Uterine smooth muscle cell (primary cell): ENCODE measurements at places on chromosomes 5 and 9. TPM values are rescaled to one million over a fixed set of nuclear protein-coding genes. Genes with fewer than 3 reads are reported as not detected.

ZMAT2 gene
- 60.6 and 61.1 TPM in 2 replicates for total RNA-seq

ANKRD31 gene
- total RNA-seq, result 0.11 and 0.25 TPM in 2 replicates

NPR2 gene
- total RNA-seq, result 27.6 and 32.1 TPM in 2 replicates

DIMT1 gene
- total RNA-seq, result 36.1 and 56.4 TPM in 2 replicates

IFNA21 gene
- not detected in 2 replicates for total RNA-seq

THBS4 gene
- 1.1 and 2.1 TPM in 2 replicates for total RNA-seq

TSSK1B gene
- 0.11 and 0.12 TPM in 2 replicates for total RNA-seq
